ENCODE measurements at places on chromosomes 13 and 19.

GRCh38 chr13:30696278-30697176, 38.8 kb upstream of the ALOX5AP start:
- DNase-seq = no peak

- no peak for DNase-seq
Measured at GRCh38 chr13:97211300-97211699, 10.8 kb upstream of the MBNL2 start.

DNA sequence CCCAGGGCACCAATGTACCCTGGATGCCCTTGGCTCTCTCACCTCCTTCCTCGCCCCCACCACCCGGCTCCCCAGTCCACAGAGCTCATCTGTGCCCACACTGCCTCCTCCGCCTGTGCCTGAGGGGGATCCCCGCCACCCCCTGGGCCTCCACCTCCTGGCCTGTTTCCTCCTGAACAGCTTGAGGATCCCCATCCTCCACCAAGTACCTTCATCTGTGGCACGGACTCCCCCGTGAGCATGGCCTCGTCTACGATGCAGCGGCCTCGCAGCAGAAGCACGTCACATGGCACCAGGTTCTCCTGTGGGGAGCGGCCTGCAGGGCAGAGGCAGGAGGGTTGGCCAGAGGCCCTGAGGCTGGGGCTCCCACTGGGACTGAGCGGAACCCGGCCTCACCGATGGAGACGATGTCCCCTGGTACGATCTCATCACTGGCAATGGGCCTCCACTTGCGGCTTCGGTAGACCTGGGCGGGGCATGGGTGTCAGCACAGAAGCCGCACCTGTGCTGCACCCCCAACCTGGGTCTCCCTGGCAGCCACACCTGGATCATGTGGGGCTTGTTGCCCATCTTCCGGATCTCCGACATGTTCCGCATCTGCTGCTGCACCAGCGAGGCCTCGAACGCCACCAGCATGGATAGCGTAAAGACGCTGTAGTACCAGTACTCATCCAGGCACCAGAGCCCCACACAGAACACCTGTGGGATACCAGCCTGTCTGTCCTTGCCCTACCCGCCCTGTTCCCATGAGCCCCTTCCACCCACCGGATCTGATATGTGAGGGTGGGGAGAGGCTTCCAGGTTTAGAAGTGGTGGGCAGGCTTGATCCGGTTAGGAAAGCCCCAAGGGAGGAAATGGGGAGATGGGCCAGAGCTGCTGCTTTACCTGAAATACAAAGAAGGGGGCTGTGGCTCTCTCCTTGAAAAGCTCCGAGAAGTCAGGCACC, 6.8 kb downstream of the ATP13A1 start:
- no peak for DNase-seq

DNA sequence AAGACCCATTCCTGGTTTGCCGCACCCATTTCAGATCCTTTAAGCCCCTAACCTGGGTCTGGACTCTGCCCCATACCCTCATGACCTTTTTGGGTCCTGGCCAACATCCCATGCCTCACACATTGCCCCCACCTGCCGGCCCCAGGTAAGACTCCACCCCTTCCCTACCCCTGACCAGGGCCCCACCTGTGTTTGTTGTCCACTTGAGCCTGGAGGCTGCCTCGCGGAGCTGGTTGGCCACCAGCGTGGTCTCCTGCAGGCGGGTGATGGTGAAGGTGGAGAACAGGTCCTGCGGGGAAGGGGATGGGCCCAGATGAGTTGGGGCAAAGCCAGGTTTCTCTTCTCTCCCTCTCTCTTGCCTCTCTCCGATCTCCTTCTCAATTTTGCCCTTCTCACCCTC, 19.5 kb downstream of the MAN2B1 start:
- DNase-seq = no peak

DNA sequence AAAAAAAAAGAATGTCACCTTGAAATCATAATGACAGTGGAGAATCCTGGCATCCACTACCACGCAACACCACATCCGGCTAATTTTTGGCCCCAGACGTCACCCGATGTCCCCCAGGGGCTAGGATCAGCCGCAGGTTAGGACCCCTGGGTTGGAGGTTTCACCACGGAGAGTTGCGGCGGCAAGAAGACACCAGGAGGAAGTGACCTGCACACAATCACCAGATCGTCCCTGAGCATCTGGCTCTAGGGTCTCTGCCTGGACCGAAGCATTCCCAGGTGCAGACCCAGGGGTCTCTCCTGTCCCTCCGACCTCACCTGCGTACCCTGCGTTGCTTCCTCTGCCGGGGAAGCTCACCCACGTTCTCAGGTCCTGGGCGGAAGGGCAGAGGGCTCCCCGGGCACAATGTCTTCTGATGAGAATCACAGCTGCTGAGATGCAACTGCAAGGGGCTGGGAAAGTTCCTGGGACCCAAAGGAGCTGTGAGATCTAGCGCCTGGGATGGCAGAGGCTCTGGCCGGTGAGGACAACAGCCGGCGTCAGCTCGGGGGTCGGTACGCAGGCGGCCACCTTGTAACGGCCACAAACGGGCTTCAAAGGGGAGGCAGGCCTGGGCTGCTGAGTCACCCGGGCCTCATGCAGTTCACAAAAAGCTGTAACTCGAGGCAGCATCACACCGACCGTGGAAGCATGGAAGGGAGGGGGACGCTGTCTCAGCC, 111.2 kb downstream of the GADD45B start:
- no peak for DNase-seq

- DNase-seq = no peak
Measured at GRCh38 chr13:26558074-26558805, 757 bp downstream of the WASF3 start.
